ENCODE measurements at places on chromosomes 2 and 18.
A peak's percentile ranks its signal among the peaks of the same experiment; 100 is the strongest.

DNA sequence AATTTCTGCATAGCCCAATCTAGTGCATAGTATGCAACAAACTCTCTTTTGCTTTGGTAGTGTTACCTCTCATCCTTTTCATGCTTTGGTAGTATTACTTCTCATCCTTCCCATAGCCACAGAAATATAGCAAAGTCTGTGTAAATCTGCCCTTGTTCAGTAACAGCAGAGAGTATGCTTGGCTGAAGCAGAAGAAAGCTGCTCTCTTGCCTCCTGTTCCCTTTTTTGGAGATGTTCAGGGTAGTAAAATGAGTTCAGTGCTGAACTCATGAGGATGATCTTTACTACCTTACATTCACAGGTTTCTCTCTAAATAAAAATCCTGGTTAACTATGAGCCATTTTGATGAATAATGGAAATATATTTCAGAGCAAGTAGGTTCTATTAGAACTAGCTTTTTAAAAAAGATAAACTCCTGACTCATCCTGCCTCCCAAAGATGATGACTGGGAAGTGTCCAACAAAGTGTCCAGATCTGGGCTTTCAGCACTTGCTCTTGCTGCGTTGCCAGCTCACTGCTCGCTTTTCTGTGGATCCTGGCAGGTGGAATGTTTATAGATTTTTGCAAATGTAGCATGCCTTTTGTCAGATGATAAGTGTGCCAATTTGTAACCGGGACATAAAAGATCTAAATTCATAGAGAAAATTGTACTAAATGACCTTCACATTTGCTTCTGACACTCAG lies 29.4 kb upstream of the CHMP3 start:
- no peak for DNase-seq

GRCh38 chr2:142952018-142952417 lies 74.6 kb downstream of the KYNU start:
- no peak for DNase-seq

DNA sequence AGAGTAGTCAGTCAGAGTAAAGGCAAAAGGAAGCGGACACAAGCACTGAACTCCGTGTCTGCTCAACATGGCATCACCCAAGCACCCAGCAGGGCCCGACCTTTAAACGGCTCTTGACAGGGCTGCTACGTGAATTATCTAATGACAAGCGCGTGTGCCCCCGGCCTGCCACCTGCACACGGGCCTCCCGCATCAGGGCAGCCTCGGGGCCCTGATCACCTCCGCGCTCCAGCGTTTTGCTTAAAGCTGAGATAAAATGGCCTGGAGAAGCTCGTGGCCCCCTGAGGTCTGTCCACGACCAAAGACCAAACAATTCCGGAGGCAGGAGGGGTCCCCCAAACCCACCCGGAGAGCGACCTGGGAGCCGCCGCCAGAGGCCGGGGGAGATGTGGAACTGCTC lies 376 bp downstream of the NDUFA10 start:
- no peak for DNase-seq

- no peak for DNase-seq
Observed at GRCh38 chr2:39858677-39859076, 79.6 kb upstream of the THUMPD2 start.

DNA sequence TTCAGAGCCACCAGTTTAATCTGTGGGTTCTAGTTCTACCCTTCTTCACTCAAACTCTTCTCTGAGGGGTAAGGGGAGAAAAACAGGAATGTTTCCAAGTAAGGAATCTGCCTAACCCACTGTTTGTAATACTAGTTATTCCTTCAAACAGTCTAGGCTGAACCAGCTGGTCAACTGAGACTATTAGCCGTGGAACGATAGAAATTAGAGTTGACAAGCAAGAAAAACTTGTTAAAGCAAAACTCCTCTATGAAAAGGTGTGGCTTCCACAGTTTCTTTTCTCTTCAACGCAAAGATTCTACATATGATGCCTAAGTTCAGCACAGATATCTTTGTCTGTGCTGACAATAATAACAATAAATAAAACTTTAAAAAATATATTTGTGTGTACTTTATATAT lies 11.5 kb downstream of the PAIP2B start:
- no peak for DNase-seq

DNA sequence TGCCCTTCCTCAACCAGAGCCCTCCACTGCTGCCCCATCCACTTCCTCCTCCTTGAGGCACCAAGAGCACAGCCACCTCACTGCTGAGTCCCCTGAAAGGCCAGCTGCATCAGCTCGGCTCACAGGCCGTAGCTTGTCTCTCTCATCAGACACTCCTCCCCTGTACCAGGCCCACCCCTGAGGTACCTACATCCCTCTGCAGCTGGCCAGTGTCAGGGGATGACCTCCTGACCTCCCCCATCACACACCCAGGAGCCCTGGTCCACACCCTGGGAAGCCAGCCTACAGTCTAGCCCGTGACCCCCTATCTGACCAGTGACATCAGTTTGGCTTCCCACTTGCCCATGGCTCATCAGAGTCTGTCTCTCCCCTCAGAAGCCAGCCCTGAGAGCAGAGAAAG lies 205.6 kb downstream of the TNS1 start:
- no peak for DNase-seq

DNA sequence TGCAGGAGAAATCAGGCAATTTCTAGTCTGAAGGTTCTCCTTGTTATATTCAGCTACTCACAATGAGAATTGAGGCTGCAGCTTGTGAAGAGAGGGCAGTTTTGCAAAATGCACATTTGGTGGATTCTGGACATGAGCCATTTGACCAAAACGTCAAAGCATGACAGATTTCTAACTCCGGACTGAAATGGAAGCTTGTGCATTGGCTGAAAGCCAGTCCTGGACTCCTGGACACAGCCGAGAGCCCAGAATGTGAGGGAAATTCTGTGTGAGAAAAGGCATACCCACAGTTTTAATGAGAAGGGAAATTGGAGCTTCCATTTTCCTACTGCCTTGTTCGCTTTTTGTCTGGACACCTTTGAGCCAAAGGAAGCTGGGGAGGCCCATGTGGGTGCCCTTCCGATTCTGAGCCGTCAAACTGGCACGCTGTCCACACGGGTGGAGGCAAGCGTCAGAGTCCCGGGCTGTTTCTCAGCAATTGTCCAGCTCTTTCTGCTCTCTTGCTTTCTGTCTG lies 23.7 kb upstream of the ROCK2 start:
- DNase-seq: no peak

DNA sequence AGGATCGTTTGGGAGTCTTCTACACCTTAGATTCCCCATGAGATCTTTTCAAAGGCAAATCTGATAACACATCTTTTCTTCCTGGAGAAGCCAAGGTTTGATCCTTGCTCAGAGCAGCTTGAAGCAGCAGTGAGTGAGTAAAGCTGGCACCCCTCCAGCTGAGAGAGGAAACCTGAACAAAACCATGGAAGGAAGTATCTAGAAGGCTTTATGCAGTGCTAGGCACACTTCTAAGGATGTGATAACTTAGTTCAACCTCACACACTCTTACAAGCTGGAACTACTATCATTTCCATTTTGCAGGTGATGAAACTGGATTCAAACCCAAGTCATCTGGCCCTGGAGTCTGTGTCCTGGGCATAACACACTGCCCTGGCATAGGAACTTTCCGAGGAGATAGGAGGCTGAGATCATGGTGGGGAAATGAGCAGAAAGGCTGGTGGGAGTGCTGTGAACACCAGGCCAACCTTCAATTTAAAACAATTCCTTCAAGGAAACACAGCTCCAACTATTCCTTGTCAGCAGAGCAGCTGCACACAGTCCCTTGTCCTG lies 71.2 kb downstream of the CTAGE1 start:
- peak; percentile 50 for DNase-seq

DNA sequence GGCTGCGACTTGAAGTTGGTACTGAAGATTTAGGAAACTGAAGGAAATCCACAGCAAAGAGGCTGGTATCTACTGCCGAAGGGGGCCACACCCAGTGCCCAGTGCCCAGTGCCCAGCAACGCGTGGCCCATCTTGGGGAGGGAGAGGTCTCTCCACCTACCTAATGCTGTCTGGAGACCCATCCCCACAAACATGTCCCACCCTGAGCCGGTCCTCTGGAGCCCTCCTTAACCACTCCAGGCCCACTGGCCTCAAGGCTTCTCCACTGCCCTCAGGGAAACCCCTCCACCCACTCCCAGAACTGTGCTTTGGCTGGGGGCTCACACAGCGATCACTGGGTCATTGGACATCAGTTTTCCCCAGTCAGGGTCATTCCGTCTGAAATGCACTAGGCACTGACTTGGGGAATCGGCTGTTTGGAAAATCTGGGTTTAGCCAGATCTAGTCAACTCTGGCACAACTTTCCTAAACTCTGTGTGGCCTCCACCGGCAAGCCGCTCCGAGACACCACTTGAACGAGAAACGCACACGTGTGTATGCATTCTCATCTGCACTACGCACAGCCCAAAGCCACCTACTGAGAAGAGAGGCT lies 20.1 kb downstream of the GPR55 start:
- DNase-seq: no peak

- DNase-seq: no peak
Observed at GRCh38 chr2:148303161-148303560, 282.3 kb downstream of the MBD5 start.

DNA sequence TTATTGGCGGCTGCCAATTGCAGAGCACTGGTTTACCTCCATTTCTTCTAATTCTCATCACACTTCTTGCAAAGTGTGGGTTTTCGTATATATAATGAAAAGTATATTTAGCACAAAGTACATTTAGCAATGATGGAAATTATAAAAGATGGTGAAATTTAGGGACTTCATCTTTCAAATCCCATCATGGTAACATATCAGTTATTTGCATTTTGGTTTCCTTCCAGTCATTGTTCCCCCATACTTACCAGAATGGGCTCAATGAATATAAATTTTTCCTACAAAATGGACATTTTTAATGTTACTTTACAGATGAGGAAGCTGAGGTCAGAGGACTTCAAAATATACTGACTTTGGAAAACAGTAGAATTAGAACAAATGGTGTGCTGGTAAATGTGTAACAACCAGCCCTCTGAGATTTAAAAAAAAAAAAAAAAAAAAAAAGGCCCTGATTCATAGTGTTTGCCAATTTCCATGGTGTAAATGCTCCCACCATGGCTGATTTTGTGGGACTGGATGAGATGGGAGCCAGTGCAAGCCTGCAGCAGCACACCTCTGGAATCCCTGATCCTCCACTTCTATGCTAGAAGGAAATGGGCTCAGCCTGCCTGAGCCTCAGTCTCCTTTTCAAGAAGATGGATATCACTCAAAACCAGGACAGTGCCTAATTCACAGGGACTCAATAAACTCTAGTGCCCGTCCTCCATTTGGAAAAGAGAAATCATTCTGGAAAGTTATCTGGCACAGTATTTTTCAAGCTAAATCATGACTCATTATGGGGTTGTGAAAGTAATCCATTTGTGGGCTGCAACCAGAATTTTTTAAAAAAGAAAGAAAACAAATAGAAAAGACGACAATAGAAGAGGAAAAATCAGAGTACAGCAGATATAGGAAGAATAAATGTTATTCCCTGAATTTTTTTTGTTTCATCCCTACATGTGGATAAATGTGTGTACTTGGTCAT lies 34.0 kb downstream of the LBH start:
- DNase-seq: no peak

DNA sequence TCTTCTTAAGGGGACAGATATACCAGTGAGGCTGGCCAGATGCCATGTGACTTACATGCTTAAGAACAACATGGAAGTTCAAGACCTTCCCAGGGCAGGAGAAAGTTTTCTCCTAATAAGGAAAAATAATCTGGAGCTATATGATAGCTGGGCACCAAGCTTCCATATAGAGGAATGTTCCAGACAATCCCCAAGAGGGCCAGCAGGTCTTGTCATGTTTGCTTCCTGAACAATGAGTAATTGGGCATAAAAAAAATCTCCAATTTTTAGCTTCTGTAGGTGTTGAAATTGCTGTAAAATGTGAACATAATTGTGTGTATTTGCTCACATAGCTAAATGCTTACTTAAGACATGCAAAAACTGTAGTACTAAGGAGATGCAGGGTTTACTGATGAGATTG lies 809.5 kb upstream of the PIK3C3 start:
- no peak for DNase-seq

DNA sequence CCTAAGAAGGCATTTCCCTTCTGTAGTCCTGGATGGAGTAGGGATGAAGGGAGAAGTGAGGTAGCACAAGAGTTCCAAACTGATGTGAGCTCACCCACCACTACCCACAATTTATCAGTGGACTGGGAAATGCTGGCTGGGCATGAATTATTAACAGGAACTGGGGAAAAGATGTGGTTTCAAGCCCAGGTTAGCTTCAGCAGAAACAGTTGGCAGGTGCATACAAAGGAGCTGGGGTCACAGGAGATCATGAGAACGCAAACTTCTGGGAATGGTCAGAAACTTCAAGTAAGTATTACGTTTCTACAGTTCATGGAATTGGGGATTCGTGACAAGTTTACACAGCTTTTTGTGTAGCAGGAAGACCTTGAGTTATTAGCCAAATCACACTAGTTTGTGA lies 5.4 kb downstream of the CCDC141 start:
- no peak for DNase-seq

- no peak for DNase-seq
Observed at GRCh38 chr2:101942851-101943250, 48.9 kb upstream of the IL1R2 start.

DNA sequence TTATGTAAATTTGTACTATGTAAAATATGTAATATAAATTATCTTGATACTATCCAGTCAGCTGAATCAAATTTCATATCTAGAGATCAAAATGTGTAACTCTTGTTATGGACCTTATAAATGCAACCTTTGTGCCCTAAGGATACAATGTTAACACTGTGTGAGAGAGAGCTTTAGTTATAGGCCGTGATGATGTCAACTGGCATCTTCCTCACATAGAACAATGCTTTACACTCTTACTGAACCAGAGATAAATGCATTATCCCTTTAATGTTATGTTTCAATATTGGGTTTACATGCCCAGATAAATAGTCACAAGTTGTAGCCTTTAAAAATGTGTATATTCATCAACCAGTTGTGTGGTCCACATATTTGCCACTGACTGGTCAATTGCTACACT lies 115.1 kb downstream of the KCNJ3 start:
- DNase-seq: no peak

GRCh38 chr2:35852-36251 lies 10.5 kb downstream of the FAM110C start:
- DNase-seq: no peak

GRCh38 chr2:47004905-47005495 lies 89.4 kb upstream of the MCFD2 start:
- no peak for DNase-seq

- DNase-seq: no peak
Observed at GRCh38 chr2:238855299-238855698, 7.4 kb downstream of the TWIST2 start.

- DNase-seq: no peak
Observed at GRCh38 chr2:221747289-221747972, 175.3 kb upstream of the EPHA4 start.

- DNase-seq: no peak
Observed at GRCh38 chr18:2009942-2010697, 561.2 kb downstream of the METTL4 start.

- no peak for DNase-seq
Observed at GRCh38 chr18:77103187-77103850, 29.3 kb downstream of the MBP start.

- DNase-seq: no peak
Observed at GRCh38 chr2:159595410-159596046, 20.8 kb downstream of the BAZ2B start.

DNA sequence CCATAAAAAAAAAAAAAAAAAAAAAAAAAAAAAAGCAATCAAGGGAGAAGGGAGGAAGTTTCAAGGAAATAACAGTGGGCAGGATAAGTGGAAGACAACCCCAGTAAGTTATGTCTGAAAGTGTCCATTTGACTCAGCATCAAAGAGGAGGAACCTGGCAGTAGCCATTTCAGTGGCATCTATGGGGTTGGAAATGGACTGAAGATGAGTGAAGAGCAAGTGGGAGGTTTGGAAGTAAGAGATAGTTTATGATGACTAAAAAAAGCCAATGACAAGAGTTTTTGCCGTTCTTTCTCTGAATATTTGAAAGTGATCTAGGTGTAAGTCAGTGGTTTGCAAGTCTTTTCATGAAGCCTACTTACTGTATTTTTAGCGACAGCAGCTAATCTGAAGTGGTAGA lies 9.2 kb upstream of the SELENOI start:
- DNase-seq: no peak

All from urothelium cell line (cell line).